ENCODE measurements at places on chromosomes 7 and 10.

- no peak for DNase-seq
Measured at GRCh38 chr7:1554333-1555045, 1.5 kb downstream of the TMEM184A start.

GRCh38 chr10:78508955-78509748 lies 475.5 kb downstream of the RPS24 start:
- DNase-seq = no peak

GRCh38 chr7:107037717-107038603 lies 6.5 kb upstream of the PRKAR2B start:
- no peak for DNase-seq

GRCh38 chr10:113498997-113499396 lies 53.9 kb upstream of the HABP2 start:
- no peak for DNase-seq

GRCh38 chr10:132975831-132976682 lies 33.7 kb upstream of the CFAP46 start:
- DNase-seq = no peak

DNA sequence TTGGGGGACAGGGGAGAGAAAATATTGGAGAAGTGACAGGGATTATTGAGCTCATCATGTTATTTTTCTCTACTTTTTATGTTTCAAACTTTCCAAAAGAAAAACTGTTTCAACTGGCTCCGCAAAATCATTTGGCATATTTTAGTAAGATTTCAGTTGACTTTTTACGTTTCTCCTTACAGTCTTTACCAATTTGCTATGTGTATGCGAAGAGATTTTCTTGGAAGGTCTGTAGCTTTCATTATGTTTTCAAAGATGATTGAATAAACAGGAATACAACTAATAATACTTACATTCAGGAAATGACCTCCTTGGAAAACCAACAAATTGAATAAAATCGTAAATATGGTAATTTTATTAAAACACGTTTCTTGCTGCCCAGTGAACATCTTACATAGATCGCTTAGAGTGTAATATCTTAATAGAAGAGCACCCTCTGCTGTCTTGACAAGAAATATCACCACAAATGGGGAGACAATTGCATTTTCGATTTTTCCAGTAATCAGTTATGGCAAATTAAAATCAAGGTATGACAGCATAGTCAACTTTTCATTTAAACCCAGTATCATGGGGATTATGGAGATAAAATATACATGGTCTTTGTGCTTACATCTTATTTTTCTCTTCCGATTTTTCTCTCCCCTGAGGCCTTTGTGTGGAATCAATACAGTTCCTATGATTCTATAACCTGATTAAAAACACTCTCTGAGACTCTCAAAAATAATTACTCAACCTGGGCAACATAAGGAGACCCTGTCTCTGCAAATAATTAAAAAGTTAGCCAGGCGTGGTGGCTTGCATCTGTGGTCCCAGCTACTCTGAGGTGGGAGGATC lies 43.1 kb downstream of the MBL2 start:
- no peak for DNase-seq

- DNase-seq = no peak
Measured at GRCh38 chr7:31234836-31235605, 105.5 kb downstream of the NEUROD6 start.

GRCh38 chr10:71270301-71271220 lies 48.5 kb upstream of the SLC29A3 start:
- no peak for DNase-seq

DNA sequence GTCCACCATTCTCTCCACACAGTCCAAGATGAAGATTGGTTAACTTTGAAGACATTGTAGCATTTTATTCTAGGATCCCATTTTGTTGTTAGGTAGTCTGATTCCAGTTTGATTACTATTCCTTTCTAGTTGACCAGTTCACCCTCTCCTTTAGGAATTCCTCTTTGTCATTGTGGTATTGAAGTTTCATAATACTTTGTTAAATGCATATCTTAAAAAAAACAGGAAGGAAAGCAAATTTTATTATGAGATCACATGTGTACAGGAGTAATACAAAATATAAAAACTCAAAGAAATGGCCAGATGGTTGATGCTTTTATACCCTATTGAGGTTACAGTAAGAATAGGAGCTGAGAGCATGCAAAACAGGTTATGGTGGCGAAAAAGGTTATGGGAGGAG lies 15.5 kb upstream of the SEMA3C start:
- DNase-seq = no peak

DNA sequence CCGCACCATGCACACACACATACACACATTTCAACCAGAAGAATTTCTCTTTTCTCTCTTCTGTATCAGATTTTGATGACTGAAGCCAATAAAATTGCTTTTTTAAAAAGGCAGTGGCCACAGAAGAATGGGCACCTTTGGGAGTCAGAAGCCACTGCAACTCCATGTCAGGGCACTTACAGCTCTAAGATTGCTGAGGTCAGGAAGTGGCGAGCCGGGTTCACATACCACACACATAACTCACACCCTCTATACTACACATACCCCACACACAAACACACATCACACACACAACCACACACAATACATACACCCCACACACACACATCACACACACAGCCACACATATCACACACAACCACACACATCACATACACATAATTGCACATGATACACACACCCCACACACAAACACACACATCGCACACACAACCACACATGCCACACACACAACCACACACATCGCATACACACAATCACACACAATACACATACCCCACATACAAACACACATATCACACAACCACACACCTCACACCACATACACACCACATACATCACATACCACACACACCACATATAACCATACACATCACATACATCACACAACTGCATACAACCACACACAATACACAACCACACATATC lies 31.2 kb downstream of the GPRIN2 start:
- DNase-seq = no peak

DNA sequence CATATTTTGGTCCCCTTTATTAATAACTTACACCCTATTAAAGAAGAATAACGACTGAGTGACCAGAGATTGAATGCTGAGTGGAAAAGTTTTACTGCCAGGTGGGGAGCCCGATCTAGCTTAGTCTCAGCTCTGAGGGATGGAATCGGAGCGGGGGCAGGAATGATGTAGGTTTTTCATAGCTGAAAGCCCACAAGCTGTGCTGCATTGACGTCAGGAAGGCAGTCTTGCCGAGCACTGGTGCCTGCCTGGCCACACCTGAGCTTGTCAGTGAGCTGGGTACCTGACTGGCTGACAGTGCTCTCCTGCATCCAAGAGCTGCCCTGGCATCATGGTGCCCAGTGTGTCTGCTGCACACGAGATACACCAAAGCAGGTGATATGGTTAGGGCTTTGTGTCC lies 34.8 kb downstream of the GRK5 start:
- DNase-seq = no peak

GRCh38 chr10:22539579-22540298 lies 174.6 kb downstream of the PIP4K2A start:
- DNase-seq = no peak

DNA sequence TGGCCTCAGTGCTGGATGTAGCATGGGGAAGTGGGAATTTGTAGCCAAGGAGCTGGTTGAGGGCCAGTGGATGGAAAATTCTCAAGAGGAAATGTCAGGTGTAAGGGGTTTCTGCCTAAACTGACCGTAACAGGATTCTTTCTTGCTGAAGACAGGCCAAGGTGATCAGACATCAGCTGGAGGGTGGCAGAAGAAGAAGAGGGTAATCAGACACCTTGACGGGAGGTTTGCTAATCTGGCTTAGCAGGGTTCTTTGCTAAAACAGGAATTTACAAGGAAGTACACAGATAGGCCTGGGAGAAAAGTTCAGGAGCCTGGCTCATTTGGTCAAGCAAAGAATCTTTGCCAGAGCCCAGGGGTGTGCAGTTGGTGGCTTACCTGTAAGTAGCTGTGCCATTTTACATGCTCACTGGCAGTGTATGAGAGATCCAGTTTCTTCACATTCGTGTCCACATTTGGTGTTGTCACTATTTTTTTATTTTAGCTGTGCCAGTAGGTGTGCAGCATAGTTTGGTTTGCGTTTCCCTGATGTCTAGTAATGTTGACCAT lies 73.7 kb downstream of the BMPR1A start:
- DNase-seq = no peak

GRCh38 chr10:17290226-17290625 lies 62.2 kb downstream of the VIM start:
- DNase-seq = no peak

DNA sequence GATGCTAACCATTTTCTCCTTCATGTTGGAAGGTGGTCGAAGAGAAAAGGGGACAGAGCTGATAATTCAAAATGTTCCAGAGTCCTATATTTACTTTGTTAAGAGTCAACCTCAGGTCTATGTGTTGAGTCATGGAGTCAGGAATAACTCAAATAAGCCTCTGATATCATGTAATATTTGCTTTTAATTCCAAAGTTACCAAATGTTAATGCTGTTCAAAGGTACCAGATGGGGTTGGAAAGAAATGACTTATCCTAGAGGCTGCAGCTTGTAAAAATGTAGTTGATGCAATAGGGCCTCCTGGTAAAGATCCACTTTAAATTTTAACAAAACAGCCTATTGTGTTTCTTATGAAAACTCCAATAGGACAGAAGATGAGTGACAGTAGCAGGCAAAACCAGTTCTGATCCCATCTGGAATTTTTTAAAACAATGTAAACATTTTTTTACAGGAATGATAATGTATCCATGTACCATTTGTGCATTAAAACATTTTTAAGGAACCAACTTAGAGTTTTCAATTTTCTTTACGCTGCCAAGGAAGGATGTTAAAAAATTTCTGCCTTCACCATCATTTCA lies 218.2 kb downstream of the ANK3 start:
- no peak for DNase-seq

GRCh38 chr10:82331716-82332115 lies 456.7 kb downstream of the NRG3 start:
- no peak for DNase-seq

- no peak for DNase-seq
Measured at GRCh38 chr10:23978317-23978716, 230.6 kb upstream of the KIAA1217 start.

GRCh38 chr10:118439824-118440223 lies 97.7 kb upstream of the FAM204A start:
- DNase-seq = no peak

DNA sequence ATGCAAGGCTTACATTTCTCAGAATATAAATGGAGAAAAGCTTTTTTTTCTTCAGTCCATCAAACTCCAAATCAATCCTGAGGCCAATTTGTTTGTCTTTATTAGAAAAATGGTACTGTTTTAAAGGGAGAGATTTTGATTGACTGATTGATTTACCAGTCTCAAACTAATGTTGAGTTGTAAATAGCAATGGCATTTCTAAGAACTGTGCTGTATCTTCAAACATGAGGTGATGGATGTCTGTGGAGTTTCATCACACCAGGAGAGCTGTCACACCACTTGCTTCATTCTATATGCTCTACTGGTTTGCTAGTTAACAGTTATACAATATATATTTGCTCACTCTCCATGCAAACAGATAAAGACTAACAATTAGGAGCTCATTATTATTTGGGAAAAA lies 39.0 kb upstream of the LRRTM3 start:
- no peak for DNase-seq

GRCh38 chr7:82266081-82266480 lies 177.5 kb downstream of the CACNA2D1 start:
- DNase-seq = no peak

Data from esophagus squamous epithelium (tissue), 5 donors.